Caco-2 (cell line): ENCODE measurements at places on chromosomes 16 and 17. TPM values are rescaled to one million over a fixed set of nuclear protein-coding genes. Genes with fewer than 3 reads are reported as not detected.
A peak's percentile ranks its signal among the peaks of the same experiment; 100 is the strongest.

Gene GDPD3
- total RNA-seq, result 5.8 and 8.4 TPM in 2 replicates

Gene CDRT15
- not detected in 2 replicates for total RNA-seq

- H3K27ac ChIP-seq, result peak overlapping the region; percentile 92
- peaks cover 8% of the 10 kb centered on the region for H3K36me3 ChIP-seq
- no peaks in the 10 kb centered on the region for H3K27me3 ChIP-seq
- peaks cover 74% of the 10 kb centered on the region for H3K4me1 ChIP-seq
Observed at GRCh38 chr17:41775394-41776226, 10.9 kb downstream of the JUP start.

GRCh38 chr17:69401251-69401650 is 13.2 kb upstream of the MAP2K6 start:
- H3K27ac ChIP-seq, result no peak overlapping the region
- no peaks in the 10 kb centered on the region for H3K4me1 ChIP-seq
- no peaks in the 10 kb centered on the region for H3K36me3 ChIP-seq
- H3K27me3 ChIP-seq, result no peaks in the 10 kb centered on the region
- no peak for DNase-seq

DNA sequence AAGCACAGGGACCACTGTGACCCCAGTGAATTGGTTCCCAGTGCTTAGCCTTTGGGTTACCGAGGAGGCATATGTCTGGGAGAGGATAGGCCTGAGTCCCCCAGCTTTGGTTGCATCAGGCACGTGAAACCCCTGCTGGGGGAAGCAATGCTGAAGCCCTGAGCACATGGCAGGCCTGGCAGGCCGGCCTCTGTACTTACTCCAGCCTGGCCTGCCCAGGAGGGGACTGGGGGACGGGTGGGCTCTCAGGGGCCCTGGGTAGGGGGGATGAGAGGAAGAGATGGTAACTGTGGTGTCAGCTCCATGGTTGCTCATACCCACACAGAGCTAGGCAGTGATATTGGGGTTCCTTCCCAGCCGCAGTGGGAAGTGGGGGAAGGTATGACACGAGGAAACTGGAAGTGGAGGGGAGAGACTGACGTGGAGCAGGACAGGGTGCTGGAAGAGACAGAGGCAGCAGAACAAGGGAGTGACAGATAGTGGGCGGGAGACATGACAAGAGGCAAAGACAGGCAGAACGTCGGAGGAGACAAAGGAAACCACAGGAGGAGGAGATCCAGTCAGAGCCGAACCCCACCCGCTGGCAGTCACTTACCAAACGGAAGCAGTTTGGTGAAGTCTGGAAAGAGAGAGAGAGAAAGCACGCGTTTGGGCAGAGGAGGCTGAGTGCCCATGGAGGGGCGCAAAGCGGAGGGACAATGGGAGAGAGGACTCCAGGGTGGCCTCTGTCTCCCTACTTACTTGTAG is 9.1 kb downstream of the TMEM208 start:
- peaks cover 6% of the 10 kb centered on the region for H3K36me3 ChIP-seq
- no peaks in the 10 kb centered on the region for H3K27me3 ChIP-seq
- peaks cover 8% of the 10 kb centered on the region for H3K4me1 ChIP-seq
- DNase-seq, result no peak
- H3K4me3 ChIP-seq, result no peak overlapping the region
- H3K27ac ChIP-seq, result peak overlapping the region; percentile 25

GRCh38 chr16:89924297-89924924 is 1.3 kb downstream of the TUBB3 start:
- H3K36me3 ChIP-seq, result no peaks in the 10 kb centered on the region
- H3K27ac ChIP-seq, result no peak overlapping the region
- H3K4me3 ChIP-seq, result peak overlapping the region; percentile 72

DNA sequence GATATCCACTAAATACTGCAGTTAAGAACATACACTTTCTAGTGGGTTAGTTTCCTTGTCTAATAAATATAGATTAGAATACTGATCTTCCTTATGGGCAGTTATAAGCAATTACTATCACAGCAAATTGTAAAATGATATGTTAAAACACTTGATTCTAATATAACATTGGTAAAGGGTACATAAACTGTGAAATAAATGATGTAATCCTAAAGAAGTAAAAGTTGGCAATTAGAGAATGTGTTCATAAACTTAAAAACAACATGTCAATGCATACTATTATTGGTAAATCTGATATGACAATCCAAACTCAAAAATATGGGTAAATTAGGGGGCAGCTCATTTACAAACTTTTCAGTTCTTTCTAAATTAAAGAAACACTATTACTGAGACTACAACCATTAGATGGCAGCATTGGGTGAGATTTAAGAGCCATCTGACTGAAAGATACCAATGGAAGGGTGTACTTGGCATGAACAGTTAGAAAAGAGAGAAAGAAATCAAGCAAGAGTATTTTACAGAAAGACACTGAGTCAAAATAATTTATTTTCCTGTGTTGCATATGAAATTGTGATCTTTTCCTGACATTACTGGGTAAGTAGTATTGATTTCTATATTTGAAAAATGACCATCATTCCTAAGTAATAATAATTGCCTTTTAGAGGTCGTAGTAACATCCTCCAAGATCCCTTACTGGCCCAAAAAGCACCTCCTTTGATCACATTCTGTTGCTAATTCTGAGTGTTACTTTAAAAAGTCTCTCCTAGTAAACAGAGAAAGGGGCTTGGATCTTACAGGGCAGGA is 119.6 kb downstream of the SPAG9 start:
- no peaks in the 10 kb centered on the region for H3K4me1 ChIP-seq
- no peak overlapping the region for H3K4me3 ChIP-seq
- peaks cover 4% of the 10 kb centered on the region for H3K36me3 ChIP-seq
- no peak for DNase-seq

Gene MEIOB
- not detected in 2 replicates for total RNA-seq

Gene TMIGD1
- total RNA-seq, result not detected in 2 replicates

Gene RHBDF1
- 62.3 and 65.8 TPM in 2 replicates for total RNA-seq

Gene HSPB9
- total RNA-seq, result not detected in 2 replicates

DNA sequence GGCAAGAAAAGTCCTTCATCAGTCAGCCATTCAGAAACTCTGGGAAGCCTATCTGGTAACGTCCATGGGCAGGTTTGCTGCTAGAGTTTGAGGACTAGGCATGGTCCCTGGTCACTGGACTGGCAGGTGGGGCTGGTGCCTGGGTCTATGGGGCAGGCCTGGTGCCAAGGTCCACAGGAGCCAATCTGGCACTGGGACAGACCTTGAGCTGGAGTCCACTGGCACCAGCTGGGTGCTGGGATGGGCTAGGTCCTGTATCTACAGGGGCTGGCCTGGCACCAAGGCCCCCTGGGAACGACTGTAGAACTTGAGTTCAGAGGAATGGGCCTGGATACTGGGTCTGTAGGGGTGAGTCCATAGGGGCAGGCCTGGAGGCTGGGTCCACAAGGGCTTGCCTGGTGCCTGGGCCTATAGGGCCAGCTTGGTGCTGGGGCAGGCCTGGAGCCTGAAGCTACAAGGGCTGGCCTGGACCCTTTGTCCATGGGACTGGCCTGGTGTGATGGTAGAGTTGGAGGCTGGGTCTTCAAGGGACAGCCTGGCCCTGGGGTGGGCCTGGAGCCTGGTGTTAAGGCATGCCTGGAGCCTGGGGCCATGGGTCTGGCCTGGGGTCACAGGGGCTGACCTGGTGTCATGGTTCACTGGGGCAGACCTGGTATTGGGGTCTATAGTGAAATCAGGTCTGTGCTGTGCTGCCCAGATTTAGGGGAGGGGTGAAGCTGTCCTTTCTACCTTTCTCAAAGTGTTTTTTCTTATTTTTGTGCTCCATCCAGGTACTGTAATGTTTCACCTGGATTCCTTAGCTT is 30.5 kb upstream of the NKD1 start:
- no peak for DNase-seq
- H3K27me3 ChIP-seq, result no peaks in the 10 kb centered on the region
- H3K4me1 ChIP-seq, result peaks cover 28% of the 10 kb centered on the region
- H3K36me3 ChIP-seq, result no peaks in the 10 kb centered on the region

DNA sequence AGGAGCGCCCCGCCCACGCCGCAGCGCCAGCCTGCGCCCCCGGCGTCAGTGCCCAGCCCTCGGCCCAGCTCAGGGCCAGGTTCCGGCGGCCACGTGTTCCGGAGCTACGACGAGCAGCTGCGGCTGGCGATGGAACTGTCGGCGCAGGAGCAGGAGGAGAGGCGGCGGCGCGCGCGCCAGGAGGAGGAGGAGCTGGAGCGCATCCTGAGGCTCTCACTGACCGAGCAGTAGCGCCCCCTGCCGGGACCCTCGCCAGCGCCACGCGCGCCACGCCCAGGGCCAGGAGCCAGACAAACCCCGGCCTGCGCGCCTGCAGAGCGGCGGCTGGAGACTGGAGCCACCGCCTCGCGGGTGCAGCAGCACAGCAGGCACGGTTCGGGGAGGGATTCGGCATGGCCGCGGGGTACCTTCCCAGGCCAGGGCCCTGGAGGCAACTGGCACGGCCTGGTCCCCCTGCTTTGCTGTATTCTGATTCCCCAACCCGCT is 9.3 kb downstream of the CORO6 start:
- H3K27me3 ChIP-seq, result peaks cover 8% of the 10 kb centered on the region
- no peak overlapping the region for H3K4me3 ChIP-seq
- H3K27ac ChIP-seq, result no peak overlapping the region
- DNase-seq, result no peak
- no peaks in the 10 kb centered on the region for H3K36me3 ChIP-seq

DNA sequence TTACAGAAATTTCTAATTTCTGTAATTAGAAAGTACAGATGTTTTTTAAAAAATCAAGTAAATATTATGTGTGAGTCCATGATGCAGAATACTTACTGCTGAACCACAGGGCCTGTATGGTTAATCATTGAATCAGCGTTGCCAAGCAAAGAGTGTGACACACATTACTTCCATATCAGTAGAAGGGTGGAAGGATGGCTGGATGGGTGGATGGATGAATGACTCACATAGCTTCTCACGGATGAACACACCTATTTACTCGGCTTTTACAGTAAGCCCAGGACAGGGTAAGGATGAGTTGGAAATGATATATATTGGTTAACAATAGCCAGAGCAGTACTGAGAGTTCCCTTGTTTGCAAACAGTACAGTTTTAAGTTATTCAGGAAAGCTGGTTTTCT is 495.9 kb upstream of the RBFOX1 start:
- no peak overlapping the region for H3K4me3 ChIP-seq
- H3K4me1 ChIP-seq, result no peaks in the 10 kb centered on the region
- H3K36me3 ChIP-seq, result no peaks in the 10 kb centered on the region

DNA sequence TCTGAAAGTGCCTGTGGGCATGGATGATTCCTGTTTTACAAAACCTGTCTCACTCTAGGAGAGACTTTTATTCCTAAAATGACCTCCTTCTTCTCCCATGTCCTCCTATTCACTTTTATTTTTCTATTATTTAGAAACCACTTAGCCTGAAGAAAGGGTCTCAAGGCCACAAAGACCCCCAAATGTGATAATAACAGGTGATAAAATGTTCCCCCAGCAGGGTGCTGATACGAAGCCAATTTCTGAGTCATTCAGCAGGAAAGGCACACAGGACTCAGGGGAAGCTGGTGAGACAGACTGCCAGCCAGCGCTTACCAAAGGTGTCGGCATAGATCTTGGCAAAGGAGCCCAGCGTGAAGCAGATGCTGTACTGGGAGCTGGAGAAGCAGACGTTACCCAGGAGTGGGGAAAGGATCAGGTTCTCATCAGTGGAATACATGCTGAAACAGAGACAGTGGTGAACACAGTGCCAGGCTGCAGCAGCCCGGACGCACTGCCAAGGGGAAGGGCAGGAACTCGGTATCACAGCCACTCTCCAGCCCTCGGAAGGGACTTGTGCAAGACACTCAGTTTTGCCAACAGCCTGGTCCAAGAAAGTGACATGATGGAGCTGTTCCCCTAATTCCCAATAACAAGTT is 24.6 kb downstream of the HIGD1B start:
- H3K36me3 ChIP-seq, result peaks cover 1% of the 10 kb centered on the region

- H3K27me3 ChIP-seq, result no peaks in the 10 kb centered on the region
- no peak overlapping the region for H3K27ac ChIP-seq
- no peak for DNase-seq
- no peak overlapping the region for H3K4me3 ChIP-seq
- H3K36me3 ChIP-seq, result peaks cover 4% of the 10 kb centered on the region; the same call in 1 of the 2 replicates
- no peaks in the 10 kb centered on the region for H3K4me1 ChIP-seq
Observed at GRCh38 chr16:10543231-10543977, 37.0 kb downstream of the EMP2 start.

Gene CTRL
- total RNA-seq, result 0.66 and 2.3 TPM in 2 replicates

DNA sequence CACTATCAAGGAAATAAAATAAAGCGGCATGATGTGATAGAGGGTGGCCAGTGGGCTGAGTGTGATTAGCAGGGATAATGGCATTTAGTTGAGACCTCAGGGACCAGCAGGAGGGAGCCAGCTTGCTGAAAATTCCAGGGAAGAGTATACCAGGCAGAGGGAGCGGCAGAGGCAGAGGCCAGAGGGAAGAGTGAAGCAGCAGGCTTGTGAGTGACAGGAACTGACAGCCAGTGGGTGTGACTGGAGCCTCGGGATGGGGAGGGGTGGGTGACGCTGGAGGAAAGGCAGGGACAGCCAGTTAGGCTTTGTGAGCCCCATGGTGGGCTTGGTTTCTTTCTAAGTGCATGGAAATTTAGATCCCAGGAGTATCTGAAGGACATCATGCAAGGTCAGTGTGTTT is 209.7 kb upstream of the CACNG3 start:
- H3K4me1 ChIP-seq, result no peaks in the 10 kb centered on the region
- H3K36me3 ChIP-seq, result no peaks in the 10 kb centered on the region
- H3K4me3 ChIP-seq, result no peak overlapping the region
- DNase-seq, result no peak

Gene KRTAP4-9
- total RNA-seq, result not detected in 2 replicates

- H3K4me1 ChIP-seq, result peaks cover 19% of the 10 kb centered on the region
- peak overlapping the region; percentile 77 for H3K27ac ChIP-seq
- no peaks in the 10 kb centered on the region for H3K27me3 ChIP-seq
Observed at GRCh38 chr17:45320349-45320930, 3.6 kb upstream of the MAP3K14 start.
